ENCODE measurements at places on chromosomes 4 and X.
A peak's percentile ranks its signal among the peaks of the same experiment; 100 is the strongest.

- no peak for DNase-seq
These were observed 90.4 kb upstream of the PCDH10 start for GRCh38 chr4:133058701-133059100.

GRCh38 chr4:116636917-116637316 lies 448.5 kb downstream of the TRAM1L1 start:
- peak; percentile 59 for DNase-seq

GRCh38 chr4:2832981-2833670 lies 10.5 kb upstream of the ADD1 start:
- no peak for DNase-seq

- DNase-seq: no peak
These were observed 9.9 kb downstream of the CFAP99 start for GRCh38 chr4:2428496-2429213.

GRCh38 chrX:148593987-148594386 lies 93.6 kb downstream of the AFF2 start:
- no peak for DNase-seq

GRCh38 chr4:771464-771863 lies 54.5 kb downstream of the CPLX1 start:
- no peak for DNase-seq

- peak; percentile 28 for DNase-seq
These were observed 187.4 kb upstream of the TEX13C start for GRCh38 chrX:125132274-125132673.

- no peak for DNase-seq
These were observed 101.8 kb upstream of the CXorf51B start for GRCh38 chrX:146707781-146708180.

DNA sequence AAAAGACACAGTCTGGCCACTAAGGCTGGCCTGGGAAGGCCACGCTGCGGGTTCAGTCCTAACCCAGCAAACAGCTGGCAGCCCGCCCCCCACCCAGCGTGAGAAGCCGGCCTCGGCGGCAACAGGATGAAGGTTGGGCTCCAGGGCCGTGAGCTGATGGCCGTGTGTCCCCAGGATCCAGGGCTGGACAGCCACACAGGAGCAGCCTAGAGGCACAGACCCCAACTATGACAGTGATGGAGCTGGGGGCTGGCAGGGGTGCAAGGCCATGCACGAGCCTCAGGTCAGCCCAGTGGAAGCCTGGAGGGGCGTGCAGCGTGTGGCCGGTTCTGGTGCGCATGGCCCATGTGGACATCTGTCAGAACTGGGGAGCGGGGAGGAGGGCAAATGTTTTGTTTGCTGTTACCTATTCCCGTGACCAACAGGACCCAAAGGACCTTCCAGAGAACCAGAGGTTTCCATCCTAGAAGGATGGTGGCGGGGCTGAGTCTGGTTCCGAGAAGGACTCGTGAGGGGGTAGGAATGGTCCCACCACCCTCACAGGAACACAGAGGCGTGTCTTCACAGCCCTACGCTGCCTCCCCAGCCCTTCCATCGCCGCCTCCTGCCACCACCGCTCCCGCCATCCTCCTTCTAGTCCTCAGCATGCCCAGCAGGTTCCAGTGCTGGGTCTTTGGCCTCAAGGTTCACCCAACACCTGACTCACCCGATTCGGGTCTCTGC lies 46.5 kb downstream of the ZFYVE28 start:
- no peak for DNase-seq

- no peak for DNase-seq
These were observed 5.7 kb downstream of the CBLL2 start for GRCh38 chrX:22278375-22278774.

GRCh38 chr4:127165971-127166370 lies 466.8 kb upstream of the INTU start:
- DNase-seq: no peak

DNA sequence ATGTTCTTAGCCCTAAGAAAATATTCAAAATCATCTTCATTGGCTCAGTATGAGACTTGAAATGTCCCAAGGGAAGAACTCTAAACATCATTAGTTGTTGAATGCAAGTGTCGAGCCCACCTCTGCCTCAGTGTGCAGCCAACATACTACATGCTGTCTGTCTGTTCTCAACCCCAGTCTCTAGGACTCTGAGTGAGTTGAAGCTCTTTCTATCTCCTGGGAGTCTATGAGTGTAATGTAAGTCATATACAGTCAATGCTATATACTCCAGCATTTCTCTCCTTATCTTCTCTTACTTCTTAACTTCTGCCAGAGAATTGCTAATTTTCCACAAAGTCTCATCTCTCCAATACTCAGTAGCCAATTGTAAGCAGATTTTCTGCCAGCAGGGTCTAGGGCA lies 61.3 kb downstream of the SPATA18 start:
- DNase-seq: no peak

DNA sequence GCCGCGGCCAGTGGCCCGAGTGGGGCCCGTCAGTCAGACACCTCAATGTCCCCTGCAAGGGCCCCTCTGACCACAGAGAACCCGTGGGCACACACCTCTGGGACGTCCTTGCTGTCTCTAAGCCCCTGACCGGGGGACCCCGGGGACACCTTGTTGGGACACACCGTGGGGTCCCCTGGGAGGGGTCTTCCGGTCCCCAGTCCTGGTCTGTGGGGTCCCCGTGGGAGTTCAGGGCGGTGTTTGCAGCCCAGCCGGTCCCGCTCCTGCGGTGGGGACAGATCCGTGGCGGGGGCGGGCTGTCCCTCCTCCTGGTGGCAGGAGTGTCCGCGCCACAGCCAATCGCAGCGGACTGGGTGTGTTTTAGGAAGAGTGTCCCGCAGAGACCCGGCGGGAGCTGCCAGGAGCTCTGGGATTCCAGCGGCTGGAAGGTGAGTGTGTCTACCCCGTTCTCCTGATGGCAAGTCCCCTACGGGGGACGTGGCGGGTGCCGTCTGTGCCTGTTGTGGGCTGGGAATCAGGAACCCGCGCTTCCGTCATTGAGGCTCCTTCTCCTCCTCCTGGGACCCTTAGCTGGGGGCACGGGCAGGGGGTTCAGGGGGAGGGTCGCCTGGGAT lies 5.1 kb upstream of the PLCXD1 start:
- DNase-seq: peak; percentile 40

DNA sequence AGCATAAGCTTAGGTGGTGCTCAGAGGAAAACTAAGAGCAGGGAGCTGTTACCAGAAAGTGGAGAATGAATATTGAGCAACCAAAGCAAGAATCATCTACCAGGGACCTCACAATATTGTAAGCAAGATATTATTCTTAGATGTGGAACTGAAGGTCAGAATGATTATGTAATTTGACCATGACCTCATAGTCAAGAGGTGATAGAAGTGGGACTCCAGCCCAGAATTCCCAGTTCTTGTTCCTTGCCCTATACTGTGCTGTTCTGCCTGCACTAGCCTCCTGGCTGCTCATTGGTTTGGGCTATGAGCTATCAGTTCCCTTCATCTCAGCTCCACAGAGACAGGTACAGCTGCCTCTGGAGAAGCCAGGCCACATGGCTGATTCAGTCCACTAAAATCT lies 229.4 kb downstream of the LDB2 start:
- no peak for DNase-seq

DNA sequence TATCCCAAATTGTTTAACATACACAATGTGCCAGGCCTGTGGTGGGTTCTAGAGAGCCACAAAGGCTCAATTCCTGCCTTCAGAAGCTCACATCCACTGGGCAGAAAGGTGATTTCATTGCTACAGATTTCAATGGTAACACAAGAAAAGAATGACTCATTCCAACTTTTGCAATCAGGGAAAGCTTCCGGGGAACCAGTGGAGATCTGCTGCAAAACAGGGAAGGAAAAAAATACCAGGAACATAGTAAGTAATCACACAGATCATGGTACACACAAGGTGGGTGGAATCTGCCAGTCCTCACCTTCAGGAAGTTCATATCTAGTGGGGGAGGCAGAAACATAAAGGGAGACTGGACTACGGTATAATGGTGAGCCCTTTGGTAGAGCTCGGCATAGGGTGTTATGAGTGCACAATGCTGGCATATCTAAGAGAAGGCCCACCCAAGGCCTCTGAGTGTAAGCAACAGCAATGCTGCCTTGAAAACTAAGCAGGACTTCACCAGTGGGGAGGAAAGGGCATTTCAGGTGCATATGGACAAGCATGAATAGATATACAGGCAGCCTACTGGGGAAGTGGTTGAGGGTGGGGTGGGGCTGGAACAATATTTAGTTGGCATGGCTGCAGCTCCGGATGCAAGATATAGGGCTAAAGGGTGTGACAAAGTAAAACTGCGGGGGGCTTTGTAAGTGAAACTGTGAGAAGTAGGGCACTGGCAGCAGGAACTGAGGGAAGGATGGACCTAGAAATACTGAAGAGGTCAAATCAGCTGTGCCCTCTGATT lies 24.2 kb downstream of the GPRIN3 start:
- DNase-seq: no peak

DNA sequence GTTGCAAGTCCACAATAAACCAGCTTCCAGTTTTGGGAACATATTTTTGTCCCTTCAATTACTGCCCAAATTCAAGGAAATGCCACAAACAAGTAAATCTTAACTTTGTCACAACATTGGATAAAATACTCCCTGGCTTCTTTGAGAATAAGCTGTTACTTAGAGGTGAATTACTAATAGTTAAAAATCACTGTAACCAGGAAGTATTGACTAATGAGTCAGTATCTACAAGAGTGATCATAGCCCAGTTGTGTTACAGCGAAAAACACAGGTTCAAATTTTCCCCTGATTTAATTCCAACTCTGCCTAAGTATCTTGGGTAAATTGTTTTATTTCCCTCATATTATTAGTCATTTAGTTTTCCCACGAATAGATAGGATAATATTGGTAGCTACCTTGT lies 291.2 kb upstream of the PPARGC1A start:
- DNase-seq: no peak

- no peak for DNase-seq
These were observed 113.0 kb downstream of the CHIC2 start for GRCh38 chr4:53951414-53951813.

- no peak for DNase-seq
These were observed 23.1 kb downstream of the SEL1L3 start for GRCh38 chr4:25839687-25840086.

GRCh38 chrX:40090050-40090804 lies 7.5 kb downstream of the BCOR start:
- DNase-seq: no peak

GRCh38 chr4:55303760-55304165 lies 42.3 kb upstream of the SRD5A3 start:
- no peak for DNase-seq

DNA sequence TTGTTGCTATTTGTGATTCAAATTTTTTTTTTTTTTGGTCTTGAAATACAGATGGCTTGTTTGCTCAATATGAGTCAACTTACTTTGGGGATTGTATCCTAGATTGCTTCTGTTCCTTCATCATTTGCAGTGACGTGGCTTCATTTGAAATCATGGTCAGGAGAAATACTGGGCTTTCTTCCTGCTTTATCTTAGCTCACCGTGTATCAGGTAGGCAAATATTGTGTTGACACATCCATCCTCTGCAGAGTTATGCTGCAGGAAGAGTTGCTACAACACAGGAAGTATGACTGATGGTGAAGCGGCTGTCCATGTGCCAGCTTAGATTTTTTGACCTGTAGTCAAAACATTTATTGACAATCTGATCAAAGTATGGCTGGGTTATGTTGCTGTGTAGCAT lies 232.2 kb downstream of the C4orf33 start:
- no peak for DNase-seq

DNA sequence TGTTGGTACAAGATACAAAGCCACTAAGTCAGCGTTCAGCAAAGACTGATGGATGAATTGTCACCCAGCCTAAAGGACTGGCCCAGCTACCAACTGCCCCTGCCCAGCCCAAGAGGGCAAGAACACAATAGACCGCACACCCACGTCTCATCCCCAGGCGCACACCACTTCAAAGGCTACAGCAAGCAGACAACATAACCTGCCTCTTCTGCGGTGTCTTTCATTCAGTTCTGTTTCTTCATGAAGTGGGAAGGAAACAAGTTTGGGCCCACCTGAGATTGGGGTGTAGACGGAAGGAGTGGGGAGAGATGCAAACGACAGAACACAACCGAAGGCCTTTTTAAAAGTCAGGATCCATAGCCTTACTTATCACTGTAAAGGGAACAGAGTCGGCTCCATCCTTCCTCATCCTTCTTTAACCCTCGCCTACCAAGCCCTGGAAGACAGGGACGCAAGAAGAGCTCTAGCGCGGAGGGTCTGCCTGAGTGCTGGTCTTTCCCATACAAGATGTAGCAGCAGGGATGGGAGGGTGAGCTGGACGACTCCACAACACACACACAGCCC lies 691 bp downstream of the SCARB2 start:
- peak; percentile 17 for DNase-seq

DNA sequence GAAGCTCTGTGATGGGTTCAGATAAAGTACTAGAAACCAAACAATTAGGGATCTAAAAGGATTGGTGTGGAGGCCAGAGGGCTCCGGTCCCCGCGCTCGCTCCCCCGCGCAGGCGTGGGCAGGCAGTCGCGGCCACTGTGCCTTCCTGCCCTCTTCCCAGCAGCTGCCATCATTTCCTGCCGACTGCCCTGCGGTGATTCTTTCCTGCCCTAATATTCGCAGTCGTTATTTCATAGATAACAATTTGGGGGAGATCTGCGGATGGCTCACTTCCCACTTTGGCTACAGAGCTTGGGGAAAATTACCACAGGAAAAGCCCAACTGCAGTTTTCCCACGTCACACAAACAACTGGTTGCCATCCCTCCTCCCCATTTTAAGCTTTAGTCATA lies 2.2 kb downstream of the GRIA2 start:
- DNase-seq: no peak

GRCh38 chr4:122702939-122703338 lies 29.6 kb upstream of the BBS12 start:
- no peak for DNase-seq

DNA sequence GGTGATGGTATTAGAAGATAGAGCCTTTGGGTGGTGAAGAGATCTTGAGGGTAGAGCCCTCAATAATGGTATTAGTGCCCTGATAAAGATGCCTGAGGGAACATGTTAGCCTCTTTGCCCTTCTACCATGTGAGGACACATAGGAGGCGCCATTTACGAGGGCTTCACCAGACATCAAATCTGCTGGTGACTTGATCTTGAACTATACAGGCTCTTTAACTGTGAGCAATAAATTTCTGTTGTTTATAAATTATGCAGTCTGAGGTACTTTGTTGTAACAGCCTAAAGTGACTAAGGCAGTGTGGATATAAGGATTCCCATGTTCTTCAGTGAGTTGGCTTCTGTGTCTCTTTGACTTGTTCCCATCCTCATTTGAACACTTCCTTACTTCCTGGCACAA lies 11.8 kb downstream of the MOB1B start:
- no peak for DNase-seq

- DNase-seq: no peak
These were observed 366.2 kb downstream of the MAPK10 start for GRCh38 chr4:85993641-85994040.

Measured in NAMALWA (cell line).